NCI-H1105 (cell line): ENCODE measurements at places on chromosomes 11 and 22.

DNA sequence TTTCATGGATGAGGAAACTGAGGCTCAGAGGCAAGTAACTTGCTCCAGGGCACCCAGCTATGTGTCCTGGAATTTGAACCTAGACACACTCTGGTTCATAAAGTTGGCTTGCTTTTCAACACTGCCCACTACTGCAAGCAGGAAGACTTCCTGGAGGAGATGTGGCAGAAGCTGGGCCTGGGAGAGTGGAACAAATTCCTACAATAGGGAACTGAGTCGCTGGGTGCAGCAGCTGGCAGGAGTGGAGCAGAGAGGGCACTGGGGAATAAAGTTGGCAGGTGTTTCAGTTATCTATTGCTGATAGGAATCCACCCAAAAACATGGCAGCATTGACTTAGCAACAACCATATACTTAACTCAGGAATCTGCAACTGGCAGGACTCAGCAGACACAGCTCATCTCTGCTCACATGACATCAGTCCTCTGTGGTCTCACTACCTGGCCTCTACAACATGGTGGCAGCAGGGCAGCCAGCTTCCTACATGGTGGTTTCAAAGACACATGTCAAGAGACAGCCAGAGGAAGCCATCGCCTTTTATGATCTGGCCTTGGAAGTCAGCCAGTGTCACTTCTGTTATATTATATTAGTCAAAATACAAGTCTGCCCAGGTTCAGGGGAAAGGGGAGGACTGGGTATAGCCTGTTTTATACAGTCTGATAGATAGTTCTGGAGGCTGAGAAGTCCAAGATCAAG, 10.6 kb upstream of the CARD10 start:
- peak; percentile 14 for DNase-seq

DNA sequence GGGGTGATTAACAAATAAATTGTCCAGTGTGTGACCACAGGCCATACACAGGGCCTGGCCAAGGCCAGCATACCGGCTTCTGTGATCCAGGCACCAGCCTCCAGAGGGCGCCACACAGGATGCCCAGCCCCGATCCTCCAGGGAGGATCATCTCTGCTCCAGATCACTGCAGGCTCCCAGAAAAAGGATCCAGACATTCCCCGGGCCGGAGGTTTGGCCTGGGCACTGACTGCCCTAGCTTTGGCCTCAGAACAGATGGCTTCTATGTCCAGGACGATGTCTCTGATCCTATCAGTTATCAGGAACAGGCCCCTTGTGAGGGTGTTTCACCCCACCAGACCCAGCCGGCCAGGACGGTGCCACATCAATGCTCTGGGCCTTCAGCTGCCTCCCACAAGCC, 74.5 kb upstream of the LMO1 start:
- peak; percentile 10 for DNase-seq

DNA sequence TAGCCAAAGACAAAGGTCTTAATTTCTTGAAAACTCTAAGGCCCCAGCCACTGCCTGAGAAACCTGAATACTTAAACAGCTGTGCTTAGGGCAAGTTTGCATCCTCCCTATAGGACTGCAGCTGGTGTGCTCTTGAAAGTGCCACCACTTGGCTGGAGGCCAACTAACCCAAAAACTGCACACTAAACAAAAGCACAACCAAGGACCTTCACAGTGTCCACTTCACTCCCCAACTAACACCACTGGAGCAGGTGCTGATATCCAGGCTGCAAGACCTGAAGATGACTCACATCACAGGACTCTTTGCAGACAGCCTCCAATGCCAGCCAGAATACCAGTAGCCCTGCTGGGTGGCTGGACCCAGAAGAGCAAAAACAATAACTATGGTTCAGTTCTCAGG, 357.7 kb upstream of the ARHGAP42 start:
- DNase-seq = no peak

GRCh38 chr11:27497284-27497866, 9.2 kb downstream of the LIN7C start:
- peak; percentile 41 for DNase-seq
